Cardiac muscle cell (in vitro differentiated cells and primary cell): ENCODE measurements at places on chromosomes 12 and 14.

- H3K27me3 ChIP-seq = no peaks in the 10 kb centered on the region
- H3K4me1 ChIP-seq = no peaks in the 10 kb centered on the region
- no peak overlapping the region for H3K27ac ChIP-seq
- no peaks in the 10 kb centered on the region for H3K36me3 ChIP-seq
- no peak overlapping the region for H3K4me3 ChIP-seq
- DNase-seq = no peak
Observed at GRCh38 chr14:84750763-84751554, 779.0 kb upstream of the FLRT2 start.

DNA sequence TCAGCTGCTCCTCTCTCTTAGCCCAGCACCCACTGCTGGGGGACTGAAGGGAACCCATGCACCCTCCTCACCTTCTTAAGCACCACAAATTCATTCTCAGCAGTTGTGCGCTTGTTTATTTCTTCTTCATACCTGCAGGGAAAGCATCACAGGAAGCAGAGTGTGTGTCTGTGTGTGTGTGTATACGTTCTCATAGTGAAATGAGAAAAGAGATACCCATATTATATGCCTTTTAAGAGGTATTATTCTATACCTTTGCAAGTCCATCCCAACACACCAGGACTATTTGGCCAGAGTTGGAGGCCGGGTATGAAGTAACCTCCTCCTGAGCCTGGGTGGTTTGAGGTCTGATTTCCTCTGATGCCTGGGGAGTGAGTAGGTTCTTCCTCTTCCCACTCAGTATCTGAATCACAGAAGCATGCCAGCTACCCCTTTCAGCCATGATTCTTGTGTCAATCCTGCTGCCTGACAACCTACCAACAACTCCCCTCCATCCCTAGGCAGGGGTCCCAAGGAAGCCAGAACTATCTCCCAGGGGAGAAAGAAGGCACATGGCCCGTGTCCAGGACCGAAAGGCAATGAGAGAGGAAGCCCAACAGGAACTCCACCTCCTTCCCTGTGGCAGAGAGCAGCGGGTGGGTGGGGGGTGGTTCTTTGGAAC, 3.0 kb downstream of the KRT73 start:
- no peak overlapping the region for H3K4me3 ChIP-seq
- no peak for DNase-seq
- no peaks in the 10 kb centered on the region for H3K4me1 ChIP-seq
- no peaks in the 10 kb centered on the region for H3K36me3 ChIP-seq

DNA sequence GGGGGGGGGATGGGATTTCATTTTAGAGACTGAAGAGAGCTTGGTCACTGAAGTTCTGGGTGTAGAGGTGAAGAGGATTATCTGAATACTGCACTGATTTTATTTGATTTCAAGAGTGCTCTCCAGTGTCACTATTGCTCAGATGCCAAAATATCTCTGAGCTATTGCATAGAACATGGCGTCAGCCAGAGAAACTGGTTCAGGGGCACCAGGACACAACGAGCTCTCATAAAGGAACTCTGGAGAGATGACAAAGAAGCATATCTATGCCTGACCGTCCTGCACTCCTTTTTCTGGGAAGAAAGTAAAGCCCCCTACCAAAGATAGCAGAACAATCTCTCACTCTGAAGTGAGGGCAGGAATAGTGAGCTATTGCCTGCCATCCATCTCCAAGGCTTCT, 2.0 kb downstream of the SLC7A8 start:
- no peak overlapping the region for H3K4me3 ChIP-seq
- no peaks in the 10 kb centered on the region for H3K27me3 ChIP-seq
- no peak for DNase-seq
- H3K4me1 ChIP-seq = peaks cover 13% of the 10 kb centered on the region
- H3K27ac ChIP-seq = peak overlapping the region; percentile 49

DNA sequence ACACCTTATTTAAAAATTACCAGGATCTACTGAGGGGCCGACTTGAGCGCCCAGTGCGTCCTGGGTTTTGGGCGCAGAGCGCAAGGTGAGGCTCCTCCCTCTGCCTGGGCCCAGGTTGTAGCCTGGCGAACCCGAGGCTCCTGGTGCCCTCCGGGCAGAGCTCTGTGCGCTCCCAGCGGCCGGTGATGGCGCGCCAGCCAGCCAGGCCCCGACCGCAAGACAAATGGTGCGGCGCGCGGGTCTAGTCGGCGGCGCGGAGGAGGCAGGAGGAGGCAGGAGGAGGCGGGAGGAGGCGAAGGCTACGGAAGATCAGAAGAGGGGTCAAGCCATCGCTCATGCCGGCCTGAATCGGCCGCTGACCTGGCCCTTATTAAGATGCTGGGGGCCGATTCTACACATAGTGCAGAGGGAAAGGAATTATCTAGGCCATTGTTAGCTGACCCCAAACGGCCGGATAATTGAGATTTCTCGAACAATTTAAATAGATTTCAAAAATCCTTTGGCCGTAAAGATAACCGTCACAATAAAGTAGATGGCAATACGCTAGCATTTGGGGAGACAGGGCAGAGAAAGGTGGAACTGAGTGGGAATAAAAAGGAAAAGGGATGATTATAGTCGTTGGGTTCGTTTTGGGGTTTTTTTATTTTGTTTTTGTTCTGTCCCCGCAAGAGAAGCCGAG, 2.8 kb downstream of the TBX5 start:
- H3K4me3 ChIP-seq = peak overlapping the region; percentile 97
- H3K4me1 ChIP-seq = peaks cover 52% of the 10 kb centered on the region
- peaks cover 13% of the 10 kb centered on the region for H3K36me3 ChIP-seq
- H3K27ac ChIP-seq = peak overlapping the region; percentile 93
- H3K27me3 ChIP-seq = peaks cover 62% of the 10 kb centered on the region

DNA sequence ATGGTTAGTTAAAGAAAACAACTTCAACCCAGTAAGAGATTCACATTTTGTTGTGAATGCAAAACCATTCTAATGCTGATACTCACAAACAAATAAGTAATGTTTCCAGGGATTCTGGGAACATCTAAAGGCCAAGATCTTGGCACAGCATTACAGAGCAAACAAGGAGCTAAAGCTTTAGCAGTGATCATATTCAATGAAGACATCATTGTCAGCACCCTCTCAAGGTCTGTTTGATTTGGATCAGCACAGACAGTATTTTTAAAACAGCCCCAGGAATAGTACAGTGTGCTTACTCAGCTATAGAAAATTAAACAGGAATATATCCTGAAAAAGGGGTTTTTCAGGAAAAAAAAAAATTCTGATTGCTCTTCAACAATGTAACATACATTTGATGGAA, 71.4 kb downstream of the TMEM260 start:
- H3K4me1 ChIP-seq = peaks cover 5% of the 10 kb centered on the region
- H3K27me3 ChIP-seq = no peaks in the 10 kb centered on the region
- DNase-seq = no peak
- H3K27ac ChIP-seq = no peak overlapping the region
- no peak overlapping the region for H3K4me3 ChIP-seq

DNA sequence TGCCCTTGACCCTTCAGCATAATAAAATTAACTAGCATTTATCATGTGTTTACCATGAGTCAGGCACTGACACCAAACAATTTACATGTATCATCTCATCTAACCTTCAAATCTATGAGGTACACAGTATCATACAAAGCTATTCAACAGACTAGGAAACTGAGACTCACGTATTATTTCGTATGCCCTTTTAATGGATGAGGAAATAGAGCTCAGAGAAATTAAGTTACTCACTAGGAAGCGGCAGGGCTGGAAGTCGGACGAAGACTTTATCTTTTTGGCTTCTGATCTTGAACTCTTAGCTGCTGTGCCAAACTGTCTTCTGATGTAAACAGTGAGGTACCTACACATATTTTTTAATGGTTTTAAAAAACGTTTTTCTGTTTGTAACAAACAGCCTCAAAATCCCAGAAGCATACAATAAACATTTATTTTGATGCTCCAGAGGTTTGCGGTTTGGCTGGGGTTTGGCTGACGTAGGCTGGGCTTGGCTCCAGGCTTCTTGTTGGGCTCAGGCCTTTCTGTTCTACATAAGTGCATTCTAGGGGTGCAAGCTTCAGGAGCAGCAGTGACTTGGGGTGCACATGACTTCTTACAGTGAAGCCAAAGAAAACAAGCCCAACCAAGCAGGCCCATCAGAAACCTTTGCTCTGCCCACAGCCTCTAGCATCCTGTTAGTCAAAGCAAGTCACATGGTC, 184.7 kb downstream of the TBX5 start:
- H3K27me3 ChIP-seq = no peaks in the 10 kb centered on the region
- no peaks in the 10 kb centered on the region for H3K36me3 ChIP-seq
- DNase-seq = peak; percentile 73
- no peak overlapping the region for H3K27ac ChIP-seq
- peaks cover 20% of the 10 kb centered on the region for H3K4me1 ChIP-seq

DNA sequence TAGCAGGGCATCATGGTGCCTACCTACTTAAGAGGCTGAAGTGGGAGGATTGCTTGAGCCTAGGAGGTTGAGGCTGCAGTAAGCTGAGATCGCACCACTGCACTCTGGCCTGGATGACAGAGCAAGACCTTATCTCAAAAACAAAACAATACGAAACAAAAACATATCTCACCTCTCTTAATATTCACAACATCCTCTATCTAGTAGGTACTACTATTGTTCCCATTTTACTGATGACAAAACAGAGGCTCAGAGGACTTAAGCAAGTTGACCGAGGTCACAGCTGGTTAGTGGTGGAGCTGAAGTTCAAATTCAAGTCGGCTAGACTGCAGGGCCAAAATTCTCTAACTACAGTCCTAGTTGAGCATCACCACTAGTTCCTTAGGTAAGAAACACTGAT, 172.3 kb upstream of the EEA1 start:
- H3K4me1 ChIP-seq = peaks cover 2% of the 10 kb centered on the region
- no peak overlapping the region for H3K27ac ChIP-seq
- no peaks in the 10 kb centered on the region for H3K36me3 ChIP-seq
- no peak overlapping the region for H3K4me3 ChIP-seq
- no peak for DNase-seq
- no peaks in the 10 kb centered on the region for H3K27me3 ChIP-seq

DNA sequence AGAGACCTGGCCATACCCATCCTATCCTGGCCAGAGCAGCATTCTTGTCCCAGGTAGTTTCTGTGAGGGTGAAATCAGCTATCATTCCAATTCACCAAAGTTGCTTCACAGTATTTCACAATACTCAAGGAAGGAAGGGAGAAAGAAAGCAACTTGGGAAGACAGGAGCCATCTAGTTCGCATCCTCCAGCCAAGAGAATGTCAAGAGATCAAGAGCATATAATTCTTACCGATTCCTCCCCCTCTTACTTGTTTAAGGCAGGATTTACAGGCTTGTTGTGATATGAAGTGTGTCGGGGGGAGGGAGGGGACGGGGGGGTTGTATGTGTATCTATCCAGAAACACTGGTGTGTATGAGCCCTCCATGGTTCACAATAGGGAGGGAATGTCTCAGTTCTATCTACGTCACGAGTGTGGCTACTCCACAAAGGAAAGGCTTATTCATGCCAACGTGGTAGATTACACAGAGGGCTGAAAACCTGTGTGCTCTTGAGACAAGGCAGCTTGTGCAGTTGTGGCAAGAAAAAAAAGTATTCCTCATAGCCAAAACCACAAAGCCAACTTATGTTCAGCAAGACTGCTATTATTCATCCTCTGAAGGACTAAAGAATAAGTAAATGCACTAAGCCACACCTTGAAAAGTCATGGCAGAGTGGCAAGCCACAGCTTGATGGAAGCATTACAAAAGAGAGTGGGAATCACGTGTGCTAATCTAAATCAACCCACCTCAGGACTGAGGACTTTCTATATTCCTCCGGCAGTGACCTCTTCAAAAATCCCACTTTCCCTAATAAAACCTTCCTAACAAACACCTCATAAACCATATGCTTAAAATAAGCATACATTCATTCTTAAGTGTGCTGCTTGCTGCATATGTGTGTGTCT, 35.0 kb downstream of the CORO1C start:
- H3K4me1 ChIP-seq = peaks cover 39% of the 10 kb centered on the region
- H3K27ac ChIP-seq = peak overlapping the region; percentile 40
- no peak overlapping the region for H3K4me3 ChIP-seq
- DNase-seq = no peak

DNA sequence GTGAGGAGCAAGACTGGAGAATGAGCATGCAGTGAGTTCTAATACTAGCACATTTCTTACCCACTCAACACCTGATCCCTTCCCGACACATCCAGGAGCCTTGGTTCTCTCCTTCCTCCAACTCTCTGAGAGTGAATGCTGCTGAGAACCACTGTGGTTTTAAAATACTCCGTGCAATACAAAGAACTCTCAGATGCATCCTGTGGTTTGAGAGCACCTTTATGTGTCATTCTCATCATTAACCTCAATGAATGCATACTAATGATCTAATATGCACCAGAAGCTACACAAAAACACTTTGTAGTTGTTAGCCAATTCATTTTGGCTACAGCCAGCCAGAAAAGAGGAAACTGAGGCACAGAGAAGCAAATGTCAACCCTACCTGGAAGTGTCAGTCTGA, 87.6 kb downstream of the GALNT8 start:
- no peaks in the 10 kb centered on the region for H3K4me1 ChIP-seq
- no peak overlapping the region for H3K27ac ChIP-seq
- peaks cover 69% of the 10 kb centered on the region for H3K27me3 ChIP-seq
- no peak for DNase-seq
- no peak overlapping the region for H3K4me3 ChIP-seq

GRCh38 chr12:12803186-12803585, 10.0 kb upstream of the DDX47 start:
- no peak overlapping the region for H3K27ac ChIP-seq
- DNase-seq = peak; percentile 60
- H3K27me3 ChIP-seq = no peaks in the 10 kb centered on the region
- H3K36me3 ChIP-seq = no peaks in the 10 kb centered on the region

DNA sequence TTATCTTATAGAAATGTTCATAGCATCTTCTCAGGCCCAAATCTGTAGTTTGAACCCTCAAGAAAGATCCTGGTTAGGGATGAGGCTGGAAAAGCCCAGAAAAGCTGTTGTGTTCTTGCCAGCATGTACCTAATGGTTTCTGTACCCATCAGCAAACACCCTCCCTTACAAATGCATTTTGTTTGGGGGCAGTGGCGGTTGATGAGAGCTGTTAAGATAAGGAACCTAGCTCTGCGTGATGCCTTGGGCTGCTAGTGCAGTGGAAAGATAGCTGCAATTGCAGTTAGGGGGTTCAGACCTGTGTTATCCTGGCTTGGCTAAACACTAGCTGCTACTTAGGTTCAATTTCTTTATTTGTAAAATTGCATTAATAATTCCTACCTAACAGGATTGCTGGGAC, 3.6 kb downstream of the TPH2 start:
- H3K27ac ChIP-seq = no peak overlapping the region
- H3K4me1 ChIP-seq = no peaks in the 10 kb centered on the region
- DNase-seq = no peak
- no peak overlapping the region for H3K4me3 ChIP-seq
- no peaks in the 10 kb centered on the region for H3K36me3 ChIP-seq
